ENCODE measurements at places on chromosomes 2 and 18. TPM values are rescaled to one million over a fixed set of nuclear protein-coding genes. Genes with fewer than 3 reads are reported as not detected.
A peak's percentile ranks its signal among the peaks of the same experiment; 100 is the strongest.

DNA sequence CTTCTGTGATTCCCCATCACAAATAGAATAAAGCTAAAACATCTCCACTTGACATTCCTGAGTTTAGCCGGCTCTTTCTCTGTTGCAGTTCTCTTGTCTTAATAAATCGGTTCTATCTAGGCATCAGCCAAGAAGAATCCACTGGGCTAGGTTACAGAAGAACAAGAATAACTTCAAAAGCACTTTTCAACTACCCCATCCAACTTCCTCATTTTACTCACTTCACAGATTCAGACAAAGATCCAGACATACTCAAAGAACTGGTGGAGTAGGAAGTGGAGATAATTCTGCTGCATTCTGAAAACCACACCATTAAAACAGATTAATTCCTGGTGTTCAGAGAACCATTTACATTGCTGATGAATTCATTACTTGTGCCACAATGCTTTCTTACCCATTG, 9.6 kb upstream of the ALPK2 start:
- DNase-seq, result no peak
- H3K36me3 ChIP-seq, result no peaks in the 10 kb centered on the region
- H3K27ac ChIP-seq, result no peak overlapping the region
- H3K4me1 ChIP-seq, result no peaks in the 10 kb centered on the region
- no peaks in the 10 kb centered on the region for H3K27me3 ChIP-seq
- H3K4me3 ChIP-seq, result no peak overlapping the region

- H3K27ac ChIP-seq, result no peak overlapping the region
- no peaks in the 10 kb centered on the region for H3K27me3 ChIP-seq
- H3K4me3 ChIP-seq, result no peak overlapping the region
- H3K4me1 ChIP-seq, result no peaks in the 10 kb centered on the region
- DNase-seq, result no peak
Observed at GRCh38 chr18:10401930-10402329, 52.5 kb upstream of the APCDD1 start.

- H3K27me3 ChIP-seq, result no peaks in the 10 kb centered on the region
- peaks cover 7% of the 10 kb centered on the region for H3K36me3 ChIP-seq
- H3K4me3 ChIP-seq, result no peak overlapping the region
- DNase-seq, result no peak
- H3K4me1 ChIP-seq, result no peaks in the 10 kb centered on the region
Observed at GRCh38 chr2:9403924-9404323, 19.4 kb downstream of the ITGB1BP1 start.

- H3K27ac ChIP-seq, result no peak overlapping the region
- no peaks in the 10 kb centered on the region for H3K4me1 ChIP-seq
- H3K36me3 ChIP-seq, result no peaks in the 10 kb centered on the region
- H3K4me3 ChIP-seq, result no peak overlapping the region
Observed at GRCh38 chr2:9297156-9297555, 90.5 kb downstream of the ASAP2 start.

- no peak for DNase-seq
- no peaks in the 10 kb centered on the region for H3K27me3 ChIP-seq
- H3K27ac ChIP-seq, result peak overlapping the region; percentile 85
- no peak overlapping the region for H3K4me3 ChIP-seq
- no peaks in the 10 kb centered on the region for H3K36me3 ChIP-seq
Observed at GRCh38 chr18:3966246-3966641, 488.9 kb downstream of the DLGAP1 start.

GRCh38 chr2:105802587-105802986, 57.9 kb downstream of the NCK2 start:
- no peaks in the 10 kb centered on the region for H3K36me3 ChIP-seq
- no peak for DNase-seq
- peaks cover 11% of the 10 kb centered on the region for H3K4me1 ChIP-seq
- no peak overlapping the region for H3K27ac ChIP-seq
- no peak overlapping the region for H3K4me3 ChIP-seq
- no peaks in the 10 kb centered on the region for H3K27me3 ChIP-seq

DNA sequence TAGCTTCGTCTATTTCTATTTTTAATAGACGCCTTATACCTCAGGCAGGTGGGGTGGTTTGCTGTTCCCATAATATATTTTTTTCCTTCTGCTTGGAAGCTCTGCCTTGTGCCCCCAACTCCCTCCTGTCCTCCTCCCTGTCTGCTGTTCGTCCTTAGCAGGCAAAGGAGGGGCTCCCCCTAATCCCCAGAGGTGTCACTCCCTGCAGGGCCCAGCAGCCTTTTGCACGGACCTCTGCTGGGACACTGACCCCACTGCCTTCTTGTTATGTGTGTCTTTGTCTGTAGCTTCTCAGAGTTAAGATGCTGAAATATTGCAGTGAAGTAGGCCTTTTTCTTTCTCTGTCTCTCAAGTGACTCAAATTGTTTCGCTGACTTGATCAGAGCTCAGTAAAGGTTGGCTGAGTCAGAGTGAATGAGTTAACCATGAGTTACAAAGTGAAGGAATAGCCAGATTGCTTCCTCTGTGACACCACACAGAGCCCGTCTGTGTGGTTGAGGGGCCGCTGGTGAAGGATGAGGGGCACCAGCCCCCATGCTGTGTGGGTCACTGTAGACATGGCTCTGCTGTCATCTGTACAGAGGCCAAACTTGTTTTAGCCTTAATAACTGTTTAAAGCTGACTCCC, 47.7 kb downstream of the PRKCE start:
- H3K4me1 ChIP-seq, result peaks cover 20% of the 10 kb centered on the region
- H3K4me3 ChIP-seq, result no peak overlapping the region
- H3K27me3 ChIP-seq, result no peaks in the 10 kb centered on the region
- H3K27ac ChIP-seq, result no peak overlapping the region
- no peaks in the 10 kb centered on the region for H3K36me3 ChIP-seq

- no peaks in the 10 kb centered on the region for H3K36me3 ChIP-seq
Observed at GRCh38 chr2:74179063-74179865, 585 bp upstream of the MOB1A start.

DNA sequence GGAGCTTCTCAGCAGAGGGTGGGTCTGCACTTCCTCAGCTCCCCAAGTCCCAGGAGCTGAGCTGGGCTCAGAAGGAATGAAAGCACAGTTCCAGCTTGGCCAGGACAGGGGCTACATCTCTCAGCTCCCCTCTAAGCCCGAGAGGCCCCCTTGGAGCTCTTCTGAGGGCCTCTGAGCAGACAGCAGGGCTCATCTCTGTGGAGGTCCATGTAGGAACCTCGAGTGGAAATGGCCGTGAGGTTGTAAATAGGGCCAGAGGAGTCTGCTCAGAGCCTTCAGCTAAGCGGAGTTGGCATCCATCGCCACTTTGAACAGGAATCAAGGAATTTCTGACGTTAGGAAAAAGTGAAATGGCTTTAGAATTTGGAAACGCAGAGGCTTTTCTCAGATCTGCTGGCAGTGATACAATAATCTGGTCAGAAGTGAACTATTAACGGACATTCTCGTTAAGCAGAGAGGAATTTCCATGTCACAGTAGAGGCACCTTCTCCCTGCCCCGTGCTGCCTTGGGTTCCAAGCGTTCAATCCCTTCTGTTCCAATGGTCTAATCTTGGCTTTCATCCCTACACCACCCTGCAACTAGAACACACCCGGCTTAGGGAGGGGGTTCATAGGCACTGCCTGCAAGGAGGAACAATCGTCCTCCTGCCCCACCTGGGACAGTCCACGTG, 213.9 kb downstream of the NDUFA10 start:
- no peaks in the 10 kb centered on the region for H3K27me3 ChIP-seq
- H3K4me1 ChIP-seq, result no peaks in the 10 kb centered on the region
- H3K4me3 ChIP-seq, result no peak overlapping the region

DNA sequence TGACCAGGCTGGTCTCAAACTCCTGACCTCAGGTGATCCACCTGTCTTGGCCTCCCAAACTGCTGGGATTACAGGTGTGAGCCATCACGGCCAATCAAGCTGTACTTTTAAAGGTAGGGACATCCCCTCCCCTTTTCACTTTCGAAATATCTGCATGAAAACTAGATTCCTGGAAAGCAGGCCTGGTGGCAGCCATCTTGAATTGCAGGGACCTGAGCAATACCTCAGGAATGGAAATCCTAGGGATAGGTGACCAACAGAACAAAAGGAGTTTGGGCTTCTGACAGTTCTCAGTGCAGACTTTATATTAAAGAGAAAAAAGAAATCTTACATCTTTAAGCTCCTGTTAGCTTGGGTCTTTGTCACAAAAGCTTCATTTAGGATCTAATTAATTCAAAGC, 62.6 kb downstream of the KLF7 start:
- no peak overlapping the region for H3K4me3 ChIP-seq
- no peaks in the 10 kb centered on the region for H3K27me3 ChIP-seq
- no peak overlapping the region for H3K27ac ChIP-seq
- no peaks in the 10 kb centered on the region for H3K4me1 ChIP-seq
- DNase-seq, result no peak

- DNase-seq, result no peak
- H3K4me1 ChIP-seq, result no peaks in the 10 kb centered on the region
- no peak overlapping the region for H3K27ac ChIP-seq
- no peak overlapping the region for H3K4me3 ChIP-seq
- no peaks in the 10 kb centered on the region for H3K36me3 ChIP-seq
Observed at GRCh38 chr2:23122681-23123215, 262.2 kb upstream of the KLHL29 start.

DNA sequence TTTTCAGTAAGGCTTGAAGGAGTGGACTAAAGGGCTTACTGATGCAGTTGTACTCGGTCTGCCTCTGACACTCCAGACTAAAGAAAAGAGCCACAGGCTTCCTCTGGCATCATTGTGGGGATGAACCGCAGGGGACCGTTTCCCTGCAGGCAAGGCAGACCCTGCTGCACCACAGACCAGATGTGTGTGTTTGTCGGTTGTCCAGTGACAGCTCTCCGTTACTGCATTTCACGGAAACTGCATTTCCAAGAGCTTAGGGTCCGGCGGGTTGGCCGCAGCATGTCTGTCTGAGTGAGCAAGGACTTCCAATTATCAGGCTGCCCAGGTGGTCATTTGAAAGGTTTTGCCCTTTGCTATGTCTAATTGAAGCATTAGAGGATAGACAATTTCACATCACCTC, 98.1 kb downstream of the FAM210A start:
- H3K4me1 ChIP-seq, result peaks cover 5% of the 10 kb centered on the region
- no peaks in the 10 kb centered on the region for H3K27me3 ChIP-seq

DNA sequence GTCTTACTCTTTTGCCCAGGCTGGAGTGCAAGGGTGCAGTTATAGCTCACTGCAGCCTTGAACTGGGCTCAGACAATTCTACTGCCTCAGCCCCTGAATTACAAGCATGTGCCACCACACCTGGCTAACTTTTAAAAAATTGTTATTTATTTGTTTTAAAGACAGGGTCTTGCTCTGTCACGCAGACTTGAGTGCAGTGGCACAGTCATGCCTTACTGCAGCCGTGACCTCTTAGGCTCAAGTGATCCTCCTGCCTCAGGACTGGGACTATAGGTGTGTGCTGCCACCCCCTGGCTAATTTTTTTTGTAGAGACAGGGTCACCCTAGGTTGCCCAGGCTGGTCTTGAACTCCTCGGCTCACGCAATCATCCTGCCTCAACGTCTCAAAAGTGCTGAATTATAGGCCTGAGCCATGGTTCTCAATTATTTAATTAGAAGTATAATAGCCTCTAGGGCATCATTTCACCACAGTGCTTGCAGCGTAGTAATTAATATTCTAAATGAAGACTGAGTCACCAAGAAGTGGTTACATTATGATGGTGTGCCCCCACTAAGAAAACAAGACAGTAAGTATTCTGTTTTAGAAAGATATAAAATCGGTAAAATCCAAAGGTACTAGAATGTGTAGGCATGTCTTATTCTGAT, 69.6 kb downstream of the EML4 start:
- no peaks in the 10 kb centered on the region for H3K27me3 ChIP-seq
- no peak overlapping the region for H3K27ac ChIP-seq
- no peak overlapping the region for H3K4me3 ChIP-seq
- H3K4me1 ChIP-seq, result peaks cover 13% of the 10 kb centered on the region
- no peaks in the 10 kb centered on the region for H3K36me3 ChIP-seq
- DNase-seq, result peak; percentile 65

GRCh38 chr2:88239781-88240180, 69.6 kb downstream of the THNSL2 start:
- H3K27me3 ChIP-seq, result no peaks in the 10 kb centered on the region
- no peaks in the 10 kb centered on the region for H3K4me1 ChIP-seq
- DNase-seq, result no peak

- no peak overlapping the region for H3K4me3 ChIP-seq
- H3K36me3 ChIP-seq, result no peaks in the 10 kb centered on the region
- no peaks in the 10 kb centered on the region for H3K27me3 ChIP-seq
- no peak for DNase-seq
- no peaks in the 10 kb centered on the region for H3K4me1 ChIP-seq
Observed at GRCh38 chr2:172270278-172271079, 156.9 kb upstream of the ITGA6 start.

DNA sequence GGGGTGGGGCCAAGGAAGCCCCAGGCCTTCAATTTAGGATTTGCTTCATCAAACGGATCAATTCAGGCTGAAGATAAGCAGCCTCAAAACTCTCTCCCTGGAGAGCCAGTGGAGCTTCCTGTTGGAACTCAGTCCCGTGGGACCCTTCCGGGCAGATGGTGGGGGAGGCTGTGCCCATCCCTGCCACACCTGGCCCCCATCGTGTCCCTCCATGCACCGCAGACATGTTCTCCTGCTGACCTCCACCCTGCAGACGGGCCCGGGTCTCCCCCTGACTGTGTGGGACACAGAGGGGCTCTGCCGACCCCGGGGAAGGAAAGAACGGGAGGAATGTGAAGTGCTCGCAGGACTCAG, 144.2 kb downstream of the TPO start:
- no peaks in the 10 kb centered on the region for H3K36me3 ChIP-seq
- H3K4me3 ChIP-seq, result no peak overlapping the region
- no peak overlapping the region for H3K27ac ChIP-seq
- no peaks in the 10 kb centered on the region for H3K4me1 ChIP-seq
- no peak for DNase-seq

The ALPG gene
- not detected for total RNA-seq

The TMEM169 gene
- total RNA-seq, result 0.95 TPM

The ADRA2B gene
- total RNA-seq, result 1.7 TPM

The LYG2 gene
- not detected for total RNA-seq

The SERPINB13 gene
- total RNA-seq, result not detected

The REEP1 gene
- total RNA-seq, result 9.3 TPM

The BCS1L gene
- 40.0 TPM for total RNA-seq
